ENCODE measurements at places on chromosomes 13 and 19.

GRCh38 chr19:3075605-3076431 is 13.5 kb upstream of the TLE5 start:
- peak; percentile 54 for DNase-seq

DNA sequence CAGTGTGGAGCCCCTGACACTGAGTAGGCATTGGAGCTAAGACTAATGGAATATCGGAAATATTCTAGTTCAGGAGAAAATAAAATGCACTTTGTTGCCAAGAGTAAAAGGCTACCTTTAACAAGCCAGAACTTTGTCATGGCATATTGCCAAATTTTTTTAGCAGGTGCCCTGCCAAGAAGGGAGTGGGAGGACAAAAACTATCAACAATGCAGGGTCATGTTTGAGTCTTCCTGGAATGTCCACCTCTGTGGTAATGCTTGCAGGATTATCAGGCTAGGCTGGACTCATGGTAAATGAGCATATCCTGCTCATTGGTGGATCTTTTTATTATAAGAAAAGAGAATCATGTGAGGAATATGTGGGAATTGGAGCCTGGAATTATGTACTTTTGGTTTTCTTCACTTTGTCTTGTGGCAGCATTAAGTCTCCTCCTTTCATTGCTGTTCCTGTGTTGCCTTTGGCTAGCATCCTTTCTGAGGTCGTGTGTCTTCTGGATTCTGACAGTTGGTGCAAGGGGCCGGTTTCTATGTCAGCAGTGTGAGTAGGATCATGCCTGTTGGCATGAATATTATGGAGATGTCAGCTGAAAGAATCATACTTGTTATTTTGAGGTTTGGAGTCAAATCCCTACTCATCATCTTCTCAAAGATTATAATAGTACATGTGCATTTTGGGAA is 122.9 kb upstream of the SPRY2 start:
- DNase-seq: no peak

DNA sequence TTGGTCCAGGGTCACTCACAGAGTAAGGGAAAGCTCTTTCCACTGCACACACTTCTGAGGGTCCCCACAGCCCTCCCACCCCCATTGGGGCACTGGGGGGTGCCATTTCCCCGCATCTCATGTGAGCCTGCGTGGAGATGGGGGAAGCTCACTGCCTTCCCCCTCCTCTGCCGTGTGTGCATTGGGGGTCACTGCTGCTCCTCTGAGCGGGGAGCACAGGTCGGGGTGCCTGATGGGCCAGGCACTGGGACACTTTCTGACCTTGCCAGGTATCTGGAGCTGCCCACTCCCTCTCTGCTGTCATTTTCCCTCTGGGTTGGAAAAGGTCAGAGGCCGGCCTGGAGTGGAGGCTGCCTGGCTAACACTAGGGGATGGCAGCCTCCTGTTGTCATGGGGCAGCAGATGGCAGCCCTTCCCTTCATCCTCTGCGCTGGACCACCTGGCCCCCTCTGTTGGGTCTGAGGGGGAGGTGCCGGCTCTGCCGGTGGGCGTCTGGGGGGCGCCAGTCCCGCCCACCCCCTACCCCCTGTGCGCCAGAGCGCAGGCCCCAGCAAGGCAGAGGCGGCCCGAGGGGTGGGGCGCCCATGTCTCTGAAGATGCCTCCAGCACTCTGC is 9.1 kb downstream of the SSBP4 start:
- no peak for DNase-seq

DNA sequence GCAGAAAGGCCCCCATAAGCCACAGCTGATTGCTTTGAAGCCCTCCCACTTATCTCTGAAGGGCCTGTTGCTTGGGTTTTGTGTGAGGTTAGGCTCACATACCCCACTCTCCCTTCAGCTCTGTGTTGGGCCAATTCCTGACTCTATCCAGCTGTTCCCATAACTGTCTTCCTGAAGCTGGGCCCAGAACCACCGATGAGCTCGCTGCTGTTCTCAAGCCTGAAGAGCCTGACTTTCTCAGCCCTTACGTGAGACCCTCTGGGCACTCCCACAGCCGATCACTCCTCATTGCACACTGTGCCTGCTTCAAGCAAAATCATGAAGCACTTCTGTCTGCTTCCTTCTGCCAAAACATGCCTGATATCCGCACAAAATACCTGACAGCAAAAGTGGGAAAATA is 124.1 kb downstream of the CRYL1 start:
- no peak for DNase-seq

- no peak for DNase-seq
Measured at GRCh38 chr19:38736036-38736412, 8.2 kb downstream of the CAPN12 start.

DNA sequence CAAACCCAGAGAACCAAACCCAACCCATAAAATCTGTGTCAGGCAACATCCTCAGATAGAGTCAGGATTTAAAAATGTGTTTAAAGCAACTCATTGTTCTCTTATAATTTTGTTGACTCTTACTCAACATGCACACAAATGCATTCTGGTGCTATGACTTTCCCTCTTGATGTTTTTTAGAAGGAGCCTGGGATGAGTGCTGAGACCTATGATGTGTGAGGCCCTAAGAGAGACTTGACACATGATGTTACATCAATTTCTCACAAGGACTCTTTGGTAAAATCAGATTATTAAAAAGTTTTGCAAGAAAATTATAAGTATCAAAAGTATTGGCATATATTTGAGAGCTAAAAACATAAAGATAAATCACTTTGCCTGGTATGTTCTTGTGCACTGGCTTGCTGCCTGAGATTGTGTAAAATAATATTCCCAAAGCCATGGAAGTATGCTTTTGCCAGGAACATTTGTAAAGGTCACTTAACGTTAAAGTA is 173.9 kb downstream of the DCLK1 start:
- no peak for DNase-seq

DNA sequence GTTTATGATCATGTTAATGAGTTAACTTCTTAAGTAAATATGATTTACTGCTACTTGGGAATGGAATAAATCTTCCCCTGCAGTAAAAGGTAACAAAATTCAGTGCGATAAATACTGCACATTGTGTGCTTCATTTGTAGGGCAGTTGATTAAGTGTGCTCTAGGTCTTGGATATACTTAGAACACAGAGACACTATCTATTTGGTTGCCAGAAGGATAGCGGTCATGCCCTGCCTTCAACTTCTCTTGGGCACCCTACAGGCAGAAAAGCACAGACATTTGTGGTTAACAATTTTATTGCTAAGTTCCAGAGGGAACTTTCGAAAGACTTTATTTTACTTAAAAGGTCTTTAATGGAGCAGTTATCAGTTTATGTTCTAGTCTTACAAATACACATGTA is 605.8 kb downstream of the PCDH9 start:
- DNase-seq: no peak

DNA sequence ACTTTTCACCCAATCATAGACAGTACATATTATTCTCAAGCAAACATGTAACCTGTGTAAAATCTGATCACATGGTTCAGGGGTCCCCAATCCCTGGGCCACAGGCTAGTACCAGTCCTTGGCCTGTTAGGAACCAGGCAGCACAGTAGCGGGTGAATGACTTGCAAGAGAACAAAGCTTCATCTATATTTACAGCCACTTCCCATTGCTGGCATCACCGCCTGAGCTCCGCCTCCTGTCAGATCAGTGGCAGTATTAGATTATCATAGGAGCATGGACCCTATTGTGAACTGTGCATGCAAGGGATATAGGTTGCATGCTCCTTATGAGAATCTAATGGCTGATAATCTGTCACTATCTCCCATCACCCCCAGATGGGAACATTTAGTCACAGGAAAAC is 133.1 kb downstream of the MAB21L1 start:
- DNase-seq: no peak

GRCh38 chr19:11078893-11079292 is 10.4 kb upstream of the LDLR start:
- no peak for DNase-seq

DNA sequence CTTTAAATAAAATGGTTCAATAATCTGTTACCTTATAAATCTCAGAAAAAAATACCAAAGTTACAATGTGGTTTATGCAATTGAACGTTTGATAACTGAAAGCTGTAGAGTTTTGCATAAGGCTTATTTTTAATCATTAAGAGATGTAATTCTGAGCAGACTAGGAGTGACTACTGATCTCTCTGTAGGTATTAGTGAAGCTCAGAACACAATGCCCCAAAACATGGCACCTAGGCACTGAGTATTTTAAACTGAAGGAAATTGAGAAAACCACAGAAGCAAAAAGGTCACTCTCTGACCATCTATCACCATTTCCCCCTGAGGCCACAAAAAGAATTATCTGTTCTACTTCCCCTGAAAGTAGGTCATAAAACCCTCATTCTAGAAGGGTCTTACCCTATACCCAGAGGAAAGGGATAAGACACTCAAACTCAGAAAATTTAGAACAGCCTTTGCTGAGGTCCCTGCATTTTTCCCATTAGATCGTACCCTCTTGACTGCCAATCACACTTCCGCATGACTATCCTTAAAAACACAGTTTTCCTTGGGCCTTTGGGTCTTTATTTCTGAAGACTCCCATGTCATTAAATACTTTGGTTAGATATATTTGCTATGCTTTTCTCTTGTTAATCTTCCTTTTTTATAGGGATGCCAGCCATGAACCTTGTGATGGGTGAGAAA is 158.1 kb downstream of the PCDH9 start:
- DNase-seq: no peak

- no peak for DNase-seq
Measured at GRCh38 chr13:99995104-99995588, 13.6 kb downstream of the ZIC2 start.

DNA sequence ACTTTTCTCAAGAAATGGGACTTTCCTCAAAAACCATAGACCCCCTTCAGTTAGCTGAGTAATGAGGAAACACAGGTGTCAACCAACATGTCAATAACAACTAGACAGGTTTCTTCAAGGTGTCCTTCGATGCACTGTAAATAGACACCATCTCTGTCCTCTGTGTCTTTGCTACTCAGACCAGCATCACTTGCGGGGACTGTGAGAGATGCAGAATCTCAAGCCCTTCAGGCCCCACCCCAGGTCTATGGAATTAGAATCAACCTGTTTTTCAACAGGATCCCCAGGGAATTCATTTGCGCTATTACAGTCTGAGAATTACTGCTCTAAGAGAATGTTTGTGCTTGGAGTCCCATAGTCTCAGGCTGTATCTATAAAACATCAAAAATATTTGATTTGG is 469.9 kb downstream of the COG6 start:
- DNase-seq: no peak

DNA sequence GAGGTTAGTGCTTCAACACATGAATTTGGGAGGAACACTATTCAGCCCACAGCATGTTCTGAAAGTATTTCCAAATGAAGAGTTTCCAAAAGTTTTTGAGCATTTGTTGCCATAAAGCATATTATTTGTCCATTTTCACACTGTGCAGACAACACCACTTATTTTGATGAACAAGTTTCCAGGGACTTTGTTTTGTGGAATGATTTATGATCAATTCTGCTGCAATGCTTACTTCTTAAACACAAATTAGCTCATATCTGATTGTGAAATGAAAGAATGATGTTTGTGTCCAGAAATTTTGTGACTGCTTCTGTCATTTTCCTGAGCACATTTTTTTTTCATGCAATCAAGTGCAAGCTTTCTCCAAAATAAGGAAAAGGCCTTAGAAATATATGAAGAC is 205.3 kb downstream of the RAP2A start:
- DNase-seq: no peak

GRCh38 chr13:98405690-98406344 is 171.1 kb downstream of the STK24 start:
- DNase-seq: no peak

- no peak for DNase-seq
Measured at GRCh38 chr19:46298479-46299003, 1.7 kb downstream of the HIF3A start.

DNA sequence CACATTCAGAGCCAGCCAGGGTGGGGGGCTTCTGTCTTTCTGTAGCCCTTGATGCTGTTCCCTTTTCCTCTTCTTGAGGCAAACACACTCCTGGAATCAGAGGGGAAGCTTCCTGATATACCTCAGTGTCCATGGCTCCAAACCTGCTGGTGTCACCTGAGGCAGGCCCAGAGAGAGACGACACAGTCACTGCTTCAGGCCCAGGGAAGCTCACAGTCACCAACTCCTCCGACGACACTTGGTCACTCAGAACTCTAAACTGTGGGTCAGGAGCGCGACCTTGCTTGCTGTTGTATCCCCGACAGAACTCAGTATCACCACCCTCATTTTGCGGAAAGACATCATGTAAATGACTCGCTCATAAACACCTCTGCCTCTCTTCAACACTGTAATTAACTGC is 1.1 kb downstream of the ATP13A1 start:
- DNase-seq: no peak

DNA sequence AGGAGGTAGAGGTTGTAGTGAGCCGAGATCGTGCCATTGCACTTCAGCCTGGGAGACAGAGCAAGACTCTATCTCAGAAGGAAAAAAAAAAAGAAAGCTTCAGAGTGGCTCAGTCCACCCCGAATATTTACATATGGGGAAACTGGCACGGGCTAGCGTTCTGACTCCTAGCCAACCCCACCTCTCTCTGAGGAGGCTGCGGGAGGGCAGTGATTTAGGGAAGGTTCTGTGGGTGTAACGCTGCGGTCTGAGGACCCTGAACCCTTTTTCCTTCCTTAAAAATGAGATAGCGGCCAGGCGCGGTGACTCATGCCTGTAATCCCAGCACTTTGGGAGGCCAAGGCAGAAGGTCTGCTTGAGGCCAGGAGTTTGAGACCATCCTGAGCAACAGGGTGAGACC is 5.0 kb downstream of the LRRC25 start:
- DNase-seq: no peak

GRCh38 chr13:73000027-73000674 is 58.7 kb upstream of the KLF5 start:
- no peak for DNase-seq

DNA sequence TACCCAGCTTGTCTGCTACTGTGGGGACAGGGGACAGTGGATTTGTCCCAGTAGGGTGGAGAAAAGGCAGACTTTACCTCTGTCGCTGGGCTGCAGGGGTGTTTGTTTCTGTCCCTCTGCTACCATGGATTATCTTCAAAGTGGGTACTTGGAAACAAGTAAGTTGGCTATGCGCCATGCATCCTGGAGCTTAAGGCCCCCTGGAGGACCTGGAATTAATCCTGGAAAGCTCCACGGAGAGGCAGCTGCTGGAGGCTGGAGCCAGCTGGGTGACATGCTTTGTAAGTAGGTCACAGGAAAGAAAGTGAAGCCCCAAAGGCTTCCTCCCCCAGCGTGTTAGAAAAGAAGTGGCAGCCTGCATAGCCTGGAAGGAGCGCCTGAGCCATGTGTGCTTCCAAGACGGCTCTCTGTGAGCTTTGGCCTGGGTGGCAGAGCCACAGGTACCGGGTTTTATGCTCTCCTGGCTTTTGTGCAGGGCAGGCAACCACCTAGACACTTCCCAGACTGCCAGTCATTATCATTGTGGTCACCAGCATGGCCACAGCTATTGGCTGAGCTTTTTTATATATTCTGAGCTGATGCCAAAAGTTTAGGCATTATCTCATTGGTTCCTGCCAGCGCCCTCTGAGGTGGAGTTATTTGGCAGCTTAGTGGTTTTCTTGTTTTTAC is 9.5 kb downstream of the B3GLCT start:
- DNase-seq: no peak

DNA sequence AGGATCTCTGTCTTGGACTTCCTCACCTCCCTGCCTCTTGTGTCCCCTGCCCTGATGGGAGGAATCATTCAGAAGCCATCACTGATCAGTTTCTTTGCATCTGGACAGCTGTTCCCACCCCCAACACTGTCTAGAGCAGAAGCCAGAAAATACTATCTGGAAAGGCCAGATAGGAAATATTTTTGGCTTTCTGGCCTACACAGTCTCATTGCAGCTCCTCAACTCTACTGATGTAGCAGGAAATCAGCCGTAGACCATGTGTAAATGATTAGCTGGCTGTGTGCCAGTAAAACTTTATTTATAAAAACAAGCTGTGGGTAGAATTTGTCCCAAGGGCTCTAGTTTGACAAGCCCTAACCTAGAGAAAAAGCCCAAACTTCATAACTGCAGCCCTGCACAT is 5.6 kb downstream of the SIGLEC7 start:
- no peak for DNase-seq

Data from activated naive CD8-positive, alpha-beta T cell treated with anti-CD3 and anti-CD28 coated beads, Interleukin-2, amount 50 U/mL, for 16 hours (primary cell).